ENCODE measurements at places on chromosomes 5 and 9.

DNA sequence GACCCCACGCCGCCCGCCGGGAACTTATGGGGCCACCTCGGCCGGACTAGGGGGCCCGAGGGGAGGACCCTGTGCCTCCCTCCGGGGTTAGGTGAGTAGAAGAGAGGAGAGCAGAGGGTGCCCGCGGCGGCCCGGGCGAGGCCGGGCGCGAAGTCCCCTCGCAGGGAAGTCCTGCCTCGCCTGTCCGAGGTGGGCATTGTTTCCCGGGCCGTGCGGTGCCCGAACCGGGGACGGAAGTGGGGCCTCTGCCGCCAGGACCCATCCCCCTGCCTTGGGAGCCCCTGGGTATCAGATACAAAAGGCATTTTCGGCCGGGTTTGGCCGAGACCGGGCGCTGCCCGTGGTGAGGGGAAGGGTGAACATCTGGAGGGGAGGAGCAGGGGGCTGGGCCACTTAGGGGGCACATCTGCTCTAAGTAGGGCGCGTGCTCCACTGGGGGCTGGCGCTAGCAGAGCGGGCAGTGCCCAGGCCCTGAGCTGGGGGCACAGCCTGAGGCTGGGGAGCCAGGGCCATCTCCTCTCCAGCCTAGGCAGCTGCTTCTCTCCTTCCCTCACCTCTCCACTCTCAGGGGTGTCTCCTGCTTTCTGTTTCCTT is 48.2 kb downstream of the DAB2IP start:
- DNase-seq, result no peak

DNA sequence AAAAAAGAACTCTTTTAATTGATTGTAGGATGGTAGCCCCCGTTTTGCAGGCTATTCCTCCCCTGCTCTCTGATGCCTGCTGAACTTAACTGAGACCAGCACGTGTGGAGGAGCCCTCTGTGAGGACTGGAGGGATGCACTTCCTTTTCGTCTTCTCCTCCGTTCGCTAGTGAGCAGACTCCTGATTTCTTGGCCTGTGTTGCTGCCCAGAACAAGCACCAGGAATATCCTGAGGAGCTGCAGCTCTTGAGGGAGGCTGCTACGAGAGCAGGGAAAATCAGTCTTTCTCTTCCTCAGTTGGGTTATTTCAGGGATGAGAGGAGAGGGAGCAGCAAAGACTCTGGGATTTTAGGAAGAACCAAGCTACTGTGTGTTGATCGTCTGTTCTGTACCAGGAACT is 74.7 kb downstream of the ARHGAP26 start:
- no peak for DNase-seq

- DNase-seq, result no peak
These were observed 42.2 kb upstream of the FCN1 start for GRCh38 chr9:134959971-134960310.

DNA sequence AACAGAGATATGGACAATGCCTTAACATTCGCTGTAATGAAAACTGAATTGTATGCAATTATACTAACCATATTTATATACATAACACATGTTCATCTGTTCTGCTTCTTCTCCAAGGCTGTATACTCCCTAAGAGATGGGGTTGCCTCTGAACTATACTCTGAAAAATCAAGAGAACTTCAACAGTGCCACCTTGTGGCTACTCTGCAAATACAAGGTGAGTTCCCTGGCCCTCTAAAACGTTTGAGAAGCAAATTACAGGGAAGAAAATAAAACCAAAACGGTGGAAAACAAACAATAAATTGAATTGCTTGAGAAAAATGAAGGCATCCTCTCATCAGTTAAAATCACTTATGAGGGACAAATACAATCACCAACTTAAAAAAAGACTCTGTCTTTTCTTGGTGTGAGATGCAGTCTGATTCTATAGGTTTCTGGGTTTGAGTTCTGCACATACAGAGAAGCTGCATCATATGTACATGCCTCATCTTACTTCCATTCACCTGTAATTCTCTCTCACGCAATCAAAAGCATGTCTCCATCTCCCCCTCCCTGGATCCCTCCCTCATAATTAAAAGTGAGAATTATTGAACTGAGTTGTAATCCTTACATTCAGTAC is 98.6 kb downstream of the FBXW11 start:
- no peak for DNase-seq

DNA sequence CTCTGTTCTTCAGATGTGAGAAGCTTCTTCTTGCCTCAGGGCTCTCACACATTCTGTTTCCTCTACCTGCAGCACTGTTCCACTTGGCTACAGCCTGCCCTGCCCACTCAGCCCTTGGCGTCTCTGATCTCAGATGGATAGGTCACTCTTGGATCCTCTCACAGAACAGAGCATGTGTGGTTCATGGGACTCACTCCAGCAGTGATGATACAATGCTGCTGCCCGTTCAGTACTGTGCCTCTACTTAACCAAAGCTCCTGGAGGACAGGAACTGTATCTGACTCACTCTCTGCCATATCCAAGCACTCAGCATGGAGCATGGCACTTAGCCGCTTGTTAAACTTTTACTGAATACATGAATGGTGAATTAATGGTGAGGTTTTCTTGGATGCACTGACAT is 3.4 kb upstream of the SPINK4 start:
- no peak for DNase-seq

DNA sequence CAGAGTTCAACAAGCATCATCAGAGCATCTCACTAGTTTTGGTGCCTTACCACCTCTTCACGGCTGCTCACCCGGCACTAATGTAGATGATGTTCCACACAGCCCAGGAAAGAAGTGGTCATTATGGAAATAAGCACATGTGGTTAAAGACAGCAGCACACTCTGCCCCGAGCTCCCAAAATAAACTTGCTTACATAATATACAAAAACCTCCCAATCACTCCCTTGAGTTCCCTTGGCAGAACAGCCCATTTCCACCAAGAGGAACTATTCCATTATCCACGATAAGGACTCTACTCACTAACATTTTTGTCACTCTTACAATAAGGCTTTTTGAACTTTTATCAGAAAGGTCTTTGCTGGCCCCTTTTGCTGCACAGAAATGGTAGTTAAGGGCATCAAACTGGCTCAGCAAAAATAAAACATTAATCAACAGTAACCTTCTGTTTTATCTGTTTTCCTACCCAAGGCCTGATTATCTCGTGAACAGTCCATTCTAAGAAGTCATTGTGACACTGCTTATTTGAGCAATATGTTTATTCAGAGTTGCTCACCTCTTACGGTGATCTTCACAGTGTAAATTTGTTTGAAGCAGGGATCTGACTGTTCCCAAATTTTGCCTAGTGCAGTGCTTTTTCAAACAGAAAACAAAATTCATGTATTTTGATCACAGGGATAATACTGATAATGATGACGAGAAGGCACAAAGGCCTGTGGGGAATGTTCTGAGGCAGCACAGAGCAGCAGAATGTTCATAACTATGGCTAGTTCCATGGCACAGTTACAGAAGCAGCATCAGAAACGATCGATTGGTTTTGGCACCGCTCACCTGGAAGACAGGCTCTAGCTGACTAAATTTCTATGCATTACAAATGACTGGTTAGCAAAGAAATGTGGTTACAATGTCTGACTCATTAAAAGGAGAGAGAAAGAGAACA is 399.8 kb upstream of the PIK3R1 start:
- DNase-seq, result no peak

GRCh38 chr5:160550075-160550474 is 128.4 kb downstream of the PTTG1 start:
- no peak for DNase-seq

DNA sequence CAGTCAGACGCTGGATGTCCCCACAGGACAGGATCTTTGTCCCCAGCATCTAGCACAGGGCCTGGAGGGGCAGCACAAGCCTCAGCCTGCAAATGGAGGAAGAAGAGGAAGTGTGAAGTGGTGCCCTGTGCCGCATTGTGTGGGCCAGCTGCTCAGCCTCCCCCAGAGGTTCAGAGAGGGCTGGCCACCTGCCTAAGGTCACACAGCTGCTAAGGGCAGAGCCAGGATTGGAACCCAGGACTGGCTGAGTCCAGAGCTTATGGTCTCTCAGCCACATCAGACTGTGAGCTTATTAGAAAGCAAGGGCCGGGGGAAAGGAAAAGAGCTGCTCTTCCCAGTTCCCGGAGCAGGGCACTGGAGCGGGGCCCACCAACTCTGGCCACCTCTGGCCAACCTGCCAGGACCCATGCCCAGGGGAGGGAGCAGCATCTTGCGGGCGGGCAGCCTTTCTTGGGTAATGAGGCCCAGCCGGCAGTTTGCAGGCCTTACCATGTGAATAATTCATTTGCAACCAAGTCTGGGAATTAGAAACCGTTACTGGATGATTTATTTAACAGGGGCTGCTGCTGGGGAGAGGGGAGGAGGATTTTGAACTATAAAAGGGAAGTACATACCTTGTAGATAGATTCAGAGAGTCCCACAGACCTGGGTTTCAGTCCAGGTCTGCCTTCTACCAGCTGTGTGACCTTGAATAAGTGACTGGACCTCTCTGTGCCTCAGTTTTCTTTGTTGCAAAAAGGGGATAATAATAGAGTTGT is 11.6 kb upstream of the CRB2 start:
- DNase-seq, result no peak
